Large intestine (tissue), 12 donors: ENCODE measurements at places on chromosomes 3 and 15.

DNA sequence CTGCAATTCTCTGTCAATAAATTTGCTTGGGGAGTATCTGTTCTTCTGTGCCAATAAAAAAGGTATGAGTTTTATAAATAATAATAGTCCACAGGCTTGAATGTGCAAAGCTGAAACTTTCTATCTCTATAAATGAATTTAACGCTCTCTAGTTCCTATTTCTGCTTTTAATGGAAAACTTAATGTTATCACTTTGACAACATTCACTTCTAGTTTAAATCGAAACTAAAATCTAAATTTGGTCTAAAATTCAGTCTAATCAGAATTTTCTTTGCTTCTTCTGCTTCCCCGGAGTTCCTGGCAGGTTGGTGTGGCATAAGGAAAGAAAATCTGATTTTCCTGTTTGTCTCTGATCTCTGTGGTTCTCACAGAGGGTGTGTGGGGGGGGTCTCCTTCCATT, 450.1 kb upstream of the TBL1XR1 start:
- H3K27me3 ChIP-seq = no peaks in the 10 kb centered on the region
- no peaks in the 10 kb centered on the region for H3K36me3 ChIP-seq
- H3K4me3 ChIP-seq = no peak overlapping the region
- H3K27ac ChIP-seq = no peak overlapping the region
- H3K4me1 ChIP-seq = no peaks in the 10 kb centered on the region
- DNase-seq = no peak

DNA sequence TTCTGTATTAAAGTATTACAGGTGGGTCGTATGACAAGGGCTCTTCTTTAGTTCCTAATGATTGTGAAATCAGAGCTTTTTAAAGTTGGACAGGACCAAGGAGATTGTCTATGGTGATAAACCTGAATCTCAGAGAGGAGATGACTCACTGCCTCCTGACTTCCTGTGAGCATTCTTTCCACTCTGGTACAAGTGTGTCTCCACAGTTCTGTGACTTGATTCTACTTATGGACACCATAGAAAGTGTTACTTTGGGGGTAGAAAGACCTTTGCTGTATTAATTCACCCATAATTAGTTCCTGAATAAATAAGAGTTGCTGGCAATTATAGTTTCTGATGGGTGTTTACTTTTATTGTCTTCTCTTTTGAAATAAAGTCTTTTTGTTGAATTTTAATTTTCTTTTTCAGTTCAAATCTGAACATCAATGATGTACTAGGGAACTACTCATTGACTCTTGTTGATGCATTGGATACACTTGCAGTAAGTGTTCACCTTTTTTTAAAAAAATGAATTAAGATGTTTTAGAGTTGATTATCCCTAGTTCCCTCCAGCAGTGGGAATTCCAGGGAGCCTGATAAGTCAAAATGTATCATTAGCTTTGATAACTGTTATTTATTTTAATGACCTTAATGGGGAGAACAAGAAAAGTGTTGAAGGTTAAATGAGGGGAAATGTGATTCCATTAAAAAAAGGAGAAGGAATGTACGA, 7.4 kb downstream of the EDEM1 start:
- peak; percentile 75 for DNase-seq
- H3K27ac ChIP-seq = peak overlapping the region; percentile 40
- no peak overlapping the region for H3K4me3 ChIP-seq
- peaks cover 17% of the 10 kb centered on the region for H3K36me3 ChIP-seq
- peaks cover 3% of the 10 kb centered on the region for H3K4me1 ChIP-seq

DNA sequence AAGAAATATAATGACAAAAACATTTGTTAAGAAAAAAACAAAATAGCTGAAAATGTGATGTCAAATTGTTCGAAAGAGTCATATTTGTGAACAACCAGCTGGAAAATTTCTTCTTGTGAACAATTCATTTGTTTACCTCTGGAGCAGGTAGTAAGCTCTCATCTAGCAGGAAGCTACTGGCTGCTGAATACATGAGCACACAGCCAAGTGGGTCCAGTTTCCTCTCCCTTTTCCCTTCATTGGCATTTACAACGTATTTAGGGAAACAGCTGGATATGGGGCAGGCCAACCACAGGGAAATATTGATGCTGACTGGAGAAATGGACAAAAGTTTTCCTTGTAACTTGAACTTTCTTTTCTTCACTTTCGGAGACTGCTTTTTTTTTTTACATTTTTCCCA, 1354.7 kb upstream of the EPHA6 start:
- no peak overlapping the region for H3K27ac ChIP-seq
- H3K4me3 ChIP-seq = no peak overlapping the region
- DNase-seq = no peak
- H3K4me1 ChIP-seq = no peaks in the 10 kb centered on the region
- no peaks in the 10 kb centered on the region for H3K36me3 ChIP-seq

- H3K27me3 ChIP-seq = peaks cover 31% of the 10 kb centered on the region
- peaks cover 5% of the 10 kb centered on the region for H3K4me1 ChIP-seq
These were observed 4.9 kb downstream of the CADPS start for GRCh38 chr3:62870321-62870720.

DNA sequence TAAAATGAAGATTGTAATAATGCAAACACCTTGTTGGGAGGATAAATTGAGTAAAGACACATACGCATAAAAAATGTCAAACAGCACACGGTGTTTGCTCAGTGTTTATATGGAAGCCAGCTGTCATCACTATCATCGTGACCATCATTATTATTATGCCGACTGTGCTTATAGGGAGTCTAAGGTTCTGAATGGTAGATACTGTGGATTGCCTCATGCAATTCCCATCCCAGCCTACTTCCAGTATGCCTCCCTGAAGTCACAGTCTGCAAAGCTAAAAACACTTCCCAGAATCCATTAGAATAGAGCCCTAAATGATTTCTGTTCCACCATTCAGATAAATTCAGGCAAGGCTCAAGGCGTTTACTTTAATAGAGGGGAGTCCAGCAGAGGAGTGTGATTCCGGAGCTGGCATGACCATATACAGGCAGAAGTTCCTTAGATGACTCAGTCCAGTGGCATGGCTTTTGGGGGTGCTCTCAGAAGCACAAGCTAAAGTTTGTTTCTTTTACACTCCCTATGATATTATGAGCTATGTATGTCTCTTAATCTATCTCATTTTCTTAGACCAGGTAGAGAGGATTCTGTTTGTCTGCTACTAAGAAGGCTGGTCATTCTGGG, 148.7 kb downstream of the MEX3B start:
- DNase-seq = no peak
- H3K4me1 ChIP-seq = no peaks in the 10 kb centered on the region
- no peak overlapping the region for H3K4me3 ChIP-seq
- no peaks in the 10 kb centered on the region for H3K36me3 ChIP-seq
- no peak overlapping the region for H3K27ac ChIP-seq
- no peaks in the 10 kb centered on the region for H3K27me3 ChIP-seq
